ENCODE measurements at places on chromosomes 16 and 17.

DNA sequence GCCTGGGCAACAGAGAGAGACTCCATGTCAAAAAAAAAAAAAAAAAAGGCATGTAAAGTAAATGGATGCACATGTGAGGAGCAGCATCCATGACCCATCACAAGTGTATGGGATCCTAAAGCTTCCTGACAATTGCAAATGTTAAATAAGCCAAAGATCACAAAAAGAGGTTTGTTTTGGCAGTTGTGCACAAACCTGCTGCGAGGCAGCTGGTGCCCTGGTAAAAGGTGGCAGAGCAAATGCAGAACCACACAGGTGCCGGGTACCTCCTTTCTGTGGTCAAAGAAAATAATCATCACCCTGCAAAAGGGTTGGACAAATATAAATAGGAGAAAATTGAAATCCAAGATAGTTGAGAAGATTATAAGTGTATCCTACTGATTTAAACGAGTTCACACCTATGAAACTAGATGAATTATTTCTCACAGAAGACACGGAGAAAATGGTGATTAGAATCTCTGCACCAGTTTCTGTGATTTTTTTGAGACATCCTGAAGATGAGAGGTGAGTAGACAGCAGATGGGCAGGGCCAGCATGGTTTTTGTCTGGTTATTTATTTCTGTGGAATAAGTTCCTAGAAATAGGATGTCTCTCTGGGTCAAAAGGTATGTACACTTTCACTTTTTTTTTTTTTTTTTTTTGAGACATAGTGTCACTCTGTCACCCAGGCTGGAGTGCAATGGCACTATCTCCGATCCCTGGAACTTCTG is 291.3 kb downstream of the CDH13 start:
- DNase-seq: no peak

DNA sequence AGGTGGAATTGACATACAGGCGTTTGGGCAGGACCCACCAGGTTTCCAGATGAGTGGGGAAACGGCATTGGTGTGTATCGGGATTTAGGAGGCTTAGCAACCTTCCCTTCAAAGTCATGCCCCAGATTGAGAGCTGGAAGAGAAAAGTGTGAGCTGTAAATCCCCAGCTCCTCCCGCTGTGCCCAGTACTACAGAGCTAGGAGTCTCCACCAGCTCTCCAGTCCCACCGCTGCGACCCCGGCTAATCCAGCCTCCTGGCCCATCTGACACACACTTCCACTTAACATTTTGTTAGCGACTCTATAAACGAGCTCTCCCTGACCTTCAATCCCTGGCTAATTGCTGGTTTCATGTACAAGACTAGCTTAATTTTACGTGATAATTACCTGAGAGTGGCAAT is 29.9 kb upstream of the LHX1 start:
- DNase-seq: no peak

GRCh38 chr17:78259192-78259554 is 27.7 kb downstream of the TMEM235 start:
- DNase-seq: no peak

DNA sequence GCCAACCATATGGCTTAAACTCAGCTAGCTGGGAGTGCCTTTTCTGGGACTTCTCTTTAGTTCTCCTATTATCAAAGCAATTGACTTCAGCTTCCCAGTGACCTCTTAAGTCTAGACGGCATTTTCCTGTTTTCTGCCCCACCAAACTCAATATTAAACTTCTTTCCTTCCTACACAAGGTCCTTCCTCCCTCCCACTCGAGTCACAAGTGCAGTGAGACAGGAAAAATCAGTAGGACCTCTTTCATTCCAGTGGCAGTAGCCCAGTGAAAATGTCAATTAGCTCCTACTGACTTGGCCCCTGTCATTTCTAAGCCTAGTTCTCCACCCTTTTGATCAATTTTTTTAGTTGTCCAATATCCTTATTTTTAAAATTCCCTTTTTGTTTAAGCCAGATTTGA is 9.6 kb upstream of the NACA2 start:
- DNase-seq: no peak

- DNase-seq: no peak
These were observed 4.7 kb upstream of the CHMP6 start for GRCh38 chr17:80986816-80987475.

GRCh38 chr17:18025945-18026776 is 12.8 kb downstream of the ATPAF2 start:
- DNase-seq: peak; percentile 56

- DNase-seq: no peak
These were observed 43.4 kb downstream of the UBN1 start for GRCh38 chr16:4890686-4891085.

DNA sequence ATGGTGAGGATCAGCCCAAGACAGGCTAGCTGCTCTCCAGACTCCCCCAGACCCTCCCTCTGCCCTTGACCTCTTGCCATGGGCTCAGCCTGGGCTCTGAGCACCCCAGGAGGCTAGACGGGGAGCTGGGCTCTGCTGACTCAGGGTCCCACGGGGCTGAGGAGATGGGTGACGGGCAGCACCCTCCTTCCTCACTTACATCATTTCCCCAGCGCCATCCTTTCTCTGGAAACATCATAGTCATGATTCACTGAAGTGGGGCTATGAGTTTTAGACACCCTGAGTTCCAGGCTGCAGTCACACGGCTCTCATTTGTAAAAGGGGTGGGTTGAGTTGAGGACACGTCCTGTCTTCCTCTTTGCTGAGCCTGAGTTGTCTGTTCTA is 3.0 kb upstream of the ITGAX start:
- no peak for DNase-seq

DNA sequence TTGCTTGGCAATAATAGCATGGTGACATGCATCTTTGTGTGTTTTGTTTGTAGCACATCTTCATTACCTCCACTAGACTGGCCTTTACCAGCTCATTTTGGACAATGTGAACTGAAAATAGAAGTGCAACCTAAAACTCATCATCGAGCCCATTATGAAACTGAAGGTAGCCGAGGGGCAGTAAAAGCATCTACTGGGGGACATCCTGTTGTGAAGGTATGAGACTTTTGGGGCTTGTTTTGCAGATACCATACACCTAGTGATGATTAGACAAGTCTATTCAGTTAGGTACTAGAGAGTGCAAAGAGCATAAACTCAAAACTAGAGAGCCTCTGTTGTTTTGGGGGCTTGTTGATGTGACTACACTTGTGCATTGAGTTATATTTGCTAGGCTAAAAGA is 41.2 kb downstream of the NFATC3 start:
- no peak for DNase-seq

- DNase-seq: no peak
These were observed 48.5 kb downstream of the SNX11 start for GRCh38 chr17:48155889-48156611.

- DNase-seq: no peak
These were observed 236.1 kb upstream of the TNRC6C start for GRCh38 chr17:77722366-77722765.

DNA sequence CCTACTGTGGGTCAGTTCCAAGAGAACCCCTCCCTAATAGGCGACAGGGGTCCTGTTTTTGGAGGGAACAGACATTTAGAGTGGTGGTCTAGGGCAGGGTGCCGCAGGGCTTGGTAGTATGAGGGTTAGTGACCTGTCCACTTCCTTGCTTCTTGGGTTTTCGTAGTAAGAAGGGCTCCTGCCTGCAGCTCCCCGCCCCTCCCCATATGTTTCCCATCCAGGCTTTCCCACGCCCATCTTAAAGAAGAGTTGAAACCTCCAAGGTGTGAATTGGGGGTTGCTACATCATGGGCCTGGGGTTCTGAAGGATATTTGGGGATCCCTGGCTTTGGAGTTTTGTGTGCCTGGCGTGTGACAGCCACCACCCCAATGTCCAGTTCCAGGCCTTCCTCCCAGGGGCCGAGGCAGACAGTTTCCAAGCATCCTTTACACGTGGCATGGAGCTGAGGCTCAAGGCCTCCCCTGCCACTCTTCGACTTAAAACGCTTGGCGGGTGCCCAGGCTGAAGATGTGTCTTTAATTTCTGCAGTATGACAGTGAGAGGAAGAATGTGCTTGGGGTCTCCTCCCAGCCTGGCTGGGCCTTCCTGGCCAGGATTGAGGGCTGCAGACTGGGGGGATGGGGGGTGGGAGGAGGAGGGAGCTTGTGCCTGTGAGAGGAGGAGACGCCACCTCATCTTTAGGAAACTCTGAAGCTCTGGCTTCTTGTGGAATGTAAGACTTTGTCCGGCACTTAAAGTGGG is 2.3 kb upstream of the COL1A1 start:
- no peak for DNase-seq

- no peak for DNase-seq
These were observed 139.4 kb downstream of the ZFHX3 start for GRCh38 chr16:72908362-72909167.

DNA sequence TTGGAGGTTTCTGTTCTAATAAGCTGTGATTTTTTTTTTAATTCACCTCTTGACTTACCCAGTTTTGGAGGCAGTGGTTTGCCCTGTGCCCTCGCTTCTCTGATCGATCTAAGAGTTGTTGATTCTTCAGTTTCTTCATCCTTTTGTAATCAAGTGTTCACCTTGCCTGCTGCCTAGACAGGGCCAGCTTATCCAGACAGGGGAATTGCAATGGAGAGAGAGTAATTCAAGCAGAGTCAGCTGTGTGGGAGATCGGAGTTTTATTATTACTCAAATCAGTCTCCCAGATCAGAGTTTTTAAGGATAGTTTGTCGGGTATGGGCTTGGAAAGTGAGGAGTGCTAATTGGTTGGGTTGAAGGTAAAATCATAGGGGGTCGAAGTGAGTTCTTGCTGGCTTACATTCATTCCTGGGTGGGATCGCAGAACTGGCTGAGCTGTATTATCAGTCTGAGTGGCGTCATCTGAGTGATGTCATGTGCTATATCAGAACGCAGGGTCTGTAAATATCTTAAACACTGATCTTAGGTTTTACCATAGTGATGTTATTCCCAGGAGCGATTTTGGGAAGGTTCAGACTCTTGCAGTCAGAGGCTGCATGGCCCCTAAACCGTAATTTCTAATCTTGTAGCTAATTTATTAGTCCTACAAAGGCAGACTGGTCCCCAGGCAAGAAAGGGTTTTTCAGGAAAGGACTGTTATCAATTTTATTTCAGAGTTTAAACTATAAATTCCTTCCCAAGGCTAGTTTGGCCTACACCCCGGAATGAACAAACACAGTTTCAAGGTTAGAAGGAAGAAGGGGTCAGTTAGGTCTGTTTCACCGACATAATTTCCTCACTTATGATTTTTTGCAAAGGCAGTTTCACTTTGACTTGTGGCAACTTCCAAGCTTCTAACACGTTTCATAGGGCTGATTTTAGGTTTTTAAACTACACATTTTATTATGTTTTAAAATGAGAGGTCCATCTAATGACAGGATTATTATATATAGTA is 21.5 kb upstream of the KCNJ16 start:
- no peak for DNase-seq
